ENCODE measurements at places on chromosomes 16 and 17.

DNA sequence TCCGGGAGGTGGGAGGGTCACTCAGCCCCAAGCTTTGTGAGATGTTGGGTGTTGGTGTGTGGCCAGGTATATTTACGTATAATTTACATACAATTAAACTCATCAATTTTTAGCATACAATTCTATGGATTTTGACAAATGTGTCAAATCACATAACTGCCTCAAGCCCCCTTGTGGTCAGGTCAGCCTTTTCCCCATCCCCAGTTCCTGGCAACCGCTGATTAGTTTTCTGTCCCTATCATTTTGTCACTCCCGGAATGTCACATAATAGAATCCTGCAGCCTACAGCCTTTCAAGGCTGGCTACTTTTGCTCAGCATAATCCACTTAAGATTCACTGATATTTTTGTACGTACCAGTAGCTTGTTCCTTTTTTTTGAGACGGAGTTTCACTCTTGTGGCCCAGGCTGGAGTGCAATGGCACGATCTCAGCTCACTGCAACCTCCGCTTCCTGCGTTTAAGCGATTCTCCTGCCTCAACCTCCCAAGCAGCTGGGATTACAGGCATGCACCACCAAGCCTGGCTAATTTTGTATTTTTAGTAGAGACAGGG lies 19.3 kb upstream of the RAI1 start:
- no peak for DNase-seq

DNA sequence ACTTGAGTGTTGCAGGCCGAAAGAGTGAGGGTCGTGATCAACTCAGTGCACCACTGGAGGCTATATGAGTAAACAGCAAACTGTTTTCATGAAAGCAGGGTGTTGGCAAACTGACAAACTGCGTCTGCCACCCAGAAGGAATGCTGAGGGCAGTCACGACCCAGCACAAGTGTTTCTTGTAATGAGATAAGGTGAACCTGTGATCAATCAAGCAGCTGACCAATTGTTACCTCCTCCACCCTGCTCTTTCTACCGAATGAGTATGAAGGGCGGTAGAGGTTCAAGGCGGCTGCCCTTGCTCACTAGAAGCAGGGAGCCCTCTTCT lies 5.5 kb upstream of the SRL start:
- no peak for DNase-seq

DNA sequence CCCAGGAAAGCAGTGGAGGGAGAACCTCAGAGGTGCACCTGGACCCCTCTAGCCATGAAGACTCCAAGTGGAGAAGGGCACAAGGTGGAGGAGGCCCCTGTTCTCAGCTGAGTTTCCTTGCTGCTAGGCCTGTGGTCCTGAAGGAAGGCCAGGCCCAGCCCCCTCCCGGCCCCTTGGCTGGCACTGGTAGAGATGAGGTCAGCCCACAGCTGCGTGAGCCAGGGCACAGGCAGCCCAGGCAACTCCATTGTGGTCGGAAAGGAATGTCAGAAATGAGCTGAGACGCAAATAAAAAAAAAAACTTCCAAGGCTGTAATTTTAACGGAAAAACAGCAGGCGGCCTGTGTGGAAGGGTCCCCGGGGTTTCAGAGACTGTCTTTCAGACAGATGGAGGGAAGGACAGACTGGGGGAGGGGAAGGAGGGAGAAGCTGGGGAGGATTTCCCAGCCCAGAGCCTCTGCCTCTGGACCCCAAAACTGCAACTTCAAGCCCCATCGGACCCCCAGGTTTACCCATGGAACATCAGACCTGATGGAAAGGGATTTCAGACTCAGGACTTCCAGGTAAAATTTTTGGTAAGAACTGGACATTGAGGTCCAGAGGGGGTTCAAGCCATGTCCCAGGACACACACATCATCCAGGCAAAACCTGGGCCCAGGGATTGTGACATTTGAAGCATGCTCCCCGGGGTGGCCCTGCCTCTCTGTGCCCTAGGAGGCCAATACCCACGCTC lies 25.6 kb upstream of the MRPS23 start:
- peak; percentile 79 for DNase-seq

GRCh38 chr16:87160701-87161337 lies 156.4 kb downstream of the C16orf95 start:
- no peak for DNase-seq

DNA sequence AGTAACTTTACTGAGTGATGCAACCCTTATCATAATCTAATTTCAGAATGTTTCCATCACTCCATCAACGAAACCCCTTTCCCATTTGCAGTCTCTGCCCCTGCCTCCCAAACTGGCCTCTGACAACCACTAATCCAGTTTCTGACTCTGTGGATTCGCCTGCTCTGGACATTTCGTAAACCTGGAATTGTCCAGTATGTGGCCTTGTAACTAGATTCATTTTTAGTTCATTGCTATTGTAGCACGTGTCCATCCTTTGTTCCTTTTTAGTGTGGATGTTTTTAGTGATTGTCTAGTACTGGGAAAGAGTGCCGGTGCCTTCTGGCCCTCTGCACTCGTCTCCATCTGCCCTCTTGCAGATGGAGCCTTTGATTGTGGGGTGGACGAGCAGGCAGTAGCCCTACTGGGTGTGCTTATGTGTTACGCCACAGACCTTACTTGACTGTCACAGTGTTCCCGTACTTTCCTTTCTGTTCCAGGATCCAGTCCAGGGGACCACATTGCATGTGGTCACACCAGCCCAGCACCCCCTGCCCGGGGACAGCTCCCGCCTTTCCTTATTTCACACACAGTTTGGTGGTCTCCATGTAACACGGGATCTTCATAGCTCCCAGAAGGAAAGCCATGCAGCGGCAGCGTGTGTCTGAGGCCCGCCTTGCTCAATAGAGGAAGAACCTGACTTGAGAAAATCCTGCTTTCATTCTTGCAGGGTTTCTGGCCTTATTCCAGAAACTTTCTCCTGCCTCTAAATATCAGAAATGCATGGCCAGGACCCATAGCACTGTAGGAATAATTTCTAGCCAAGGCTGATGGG lies 8.8 kb downstream of the KIAA0513 start:
- no peak for DNase-seq

DNA sequence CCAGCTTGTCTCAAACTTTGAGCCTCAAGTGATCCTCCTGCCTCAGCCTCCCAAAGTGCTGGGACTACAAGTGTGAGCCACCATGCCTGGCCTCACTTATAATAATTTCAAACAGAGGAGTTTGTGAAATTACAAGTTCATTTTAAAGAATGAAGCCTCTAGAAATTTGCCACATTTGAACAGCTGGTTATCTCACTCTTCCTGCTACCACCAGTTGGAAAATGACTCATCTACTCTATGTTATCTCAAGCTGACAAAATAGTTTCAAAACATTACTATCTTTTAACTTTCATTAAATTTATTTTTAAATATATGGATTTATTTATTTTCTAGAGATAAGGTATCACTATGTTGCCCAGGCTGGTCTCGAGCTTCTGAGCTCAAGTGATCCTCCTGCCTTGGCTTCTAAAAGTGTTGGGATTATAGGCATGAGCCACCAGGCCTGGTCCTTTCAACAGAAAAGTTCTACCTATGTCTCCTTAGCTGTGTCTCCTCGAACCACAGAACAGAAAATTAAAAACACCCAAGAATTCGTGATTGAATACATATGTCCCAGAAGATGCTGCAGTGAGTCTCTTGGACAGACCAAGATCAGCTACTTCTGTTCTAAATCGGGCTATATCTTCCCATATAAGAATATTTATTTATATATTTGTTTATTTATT lies 47.6 kb downstream of the MYH13 start:
- no peak for DNase-seq

Data from iPS-NIHi11 (cell line).